Thoracic aorta (tissue), 2 donors: ENCODE measurements at places on chromosomes 2 and 18. TPM values are rescaled to one million over a fixed set of nuclear protein-coding genes. Genes with fewer than 3 reads are reported as not detected.

The TACR1 gene
- 3.9 TPM for total RNA-seq

The RSAD2 gene
- total RNA-seq: 11.8 TPM

The NPHP1 gene
- 9.2 TPM for total RNA-seq

The C1QL2 gene
- not detected for total RNA-seq

The LIMS3 gene
- 16.3 TPM for total RNA-seq

The SNRNP27 gene
- total RNA-seq: 57.4 TPM

The PCARE gene
- total RNA-seq: not detected

The COBLL1 gene
- 64.6 TPM for total RNA-seq

The NEU2 gene
- total RNA-seq: not detected

The LBH gene
- total RNA-seq: 210 TPM

The SH3BP4 gene
- total RNA-seq: 32.4 TPM

The RAD51AP2 gene
- not detected for total RNA-seq

The MOGAT1 gene
- not detected for total RNA-seq

The CLEC4F gene
- total RNA-seq: 0.54 TPM

The SLC30A3 gene
- 4.4 TPM for total RNA-seq

The CDH2 gene
- 37.9 TPM for total RNA-seq

The DLX1 gene
- total RNA-seq: 0.68 TPM

The CLIP4 gene
- 31.3 TPM for total RNA-seq

The SIGLEC15 gene
- total RNA-seq: 0.49 TPM

The INPP5D gene
- 24.2 TPM for total RNA-seq

The AGFG1 gene
- 89.4 TPM for total RNA-seq

The TANC1 gene
- total RNA-seq: 70.1 TPM

The RAB6C gene
- total RNA-seq: not detected

The TBR1 gene
- not detected for total RNA-seq

The UGT1A8 gene
- total RNA-seq: not detected

The LYPD1 gene
- total RNA-seq: 0.28 TPM
